GM10248 (cell line): ENCODE measurements at places on chromosomes 2 and 18.

DNA sequence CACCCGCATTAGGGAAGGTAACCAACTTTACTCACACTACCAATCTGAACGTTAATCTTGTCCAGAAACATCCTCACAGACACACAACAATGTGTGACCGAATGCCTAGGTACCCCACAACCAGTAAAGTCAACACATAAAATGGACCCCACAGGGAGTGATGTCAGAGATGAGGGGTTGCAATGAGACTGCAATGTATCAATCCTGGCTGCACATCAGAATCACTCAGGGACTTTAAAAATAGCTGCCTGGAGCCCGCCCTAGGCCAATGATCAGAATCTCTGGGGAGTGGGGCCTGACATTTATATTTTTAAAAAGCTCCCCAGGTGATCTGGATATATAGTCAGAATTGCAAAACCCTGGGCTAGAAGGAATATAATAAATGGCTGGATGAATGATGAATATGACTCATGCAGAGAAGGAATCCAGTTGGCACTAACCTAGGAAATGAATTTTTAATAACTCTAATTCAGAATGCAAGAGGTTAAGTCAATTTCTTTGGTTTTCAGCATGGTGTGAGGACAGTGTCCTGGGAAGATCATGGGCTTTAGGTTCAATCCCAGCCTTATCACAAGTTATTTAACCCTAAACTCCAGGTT, 92.8 kb downstream of the COLEC12 start:
- DNase-seq: no peak

GRCh38 chr18:57353137-57353939, 981 bp downstream of the ST8SIA3 start:
- no peak for DNase-seq

DNA sequence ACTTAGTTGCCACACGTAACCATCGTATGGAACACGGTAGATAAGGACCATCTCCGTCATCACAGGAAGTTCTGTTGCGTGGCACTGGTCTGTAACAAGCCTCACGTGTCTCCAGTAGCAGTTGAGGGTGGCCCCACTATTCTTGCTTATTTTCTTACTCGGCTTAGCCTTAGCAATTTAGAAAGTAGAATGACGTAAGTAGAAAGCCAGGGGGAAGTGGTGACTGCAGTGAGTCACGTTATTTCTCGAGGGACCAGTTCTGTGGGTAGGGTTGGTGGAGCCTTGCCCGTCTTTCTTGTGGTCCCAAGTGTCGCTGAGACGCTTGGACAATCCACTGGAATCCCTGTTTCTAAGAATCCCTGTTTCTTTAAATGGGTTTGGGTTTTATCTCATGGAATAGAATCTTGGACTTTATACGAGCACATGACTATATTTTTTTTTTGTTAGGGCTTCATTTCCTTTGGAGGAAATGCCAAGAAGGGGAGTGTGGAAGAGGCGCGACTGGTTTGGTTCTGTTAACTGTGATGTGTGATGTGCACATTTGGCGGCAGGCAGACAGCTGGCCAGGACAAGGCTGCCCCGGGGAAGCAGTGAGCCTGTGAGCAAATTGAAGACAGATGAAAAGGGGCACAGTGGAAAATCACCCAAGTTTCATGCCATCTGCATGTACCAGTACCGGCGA, 96.2 kb downstream of the CABLES1 start:
- peak; percentile 85 for DNase-seq

DNA sequence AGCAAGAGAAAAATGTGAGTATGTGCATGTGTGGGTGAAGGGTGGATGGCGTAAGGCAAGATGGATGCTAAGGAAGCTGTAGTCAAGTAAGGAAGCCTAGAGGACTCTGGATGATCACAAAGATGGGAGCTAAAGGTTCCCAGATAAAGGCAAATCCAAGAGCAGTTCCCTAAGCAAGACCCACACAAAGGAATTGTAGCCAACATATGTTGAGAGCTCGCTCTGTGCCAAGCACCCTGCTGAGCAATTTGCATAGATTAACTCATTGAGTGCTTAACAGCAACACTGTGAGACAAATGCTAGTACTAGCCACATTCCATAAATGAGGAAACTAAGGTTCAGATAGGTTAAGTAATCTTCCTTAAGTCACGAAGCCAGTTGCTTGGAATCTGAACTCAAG, 132.6 kb downstream of the C1D start:
- DNase-seq: no peak

GRCh38 chr18:3305933-3306332, 44.0 kb downstream of the MYL12B start:
- DNase-seq: no peak

DNA sequence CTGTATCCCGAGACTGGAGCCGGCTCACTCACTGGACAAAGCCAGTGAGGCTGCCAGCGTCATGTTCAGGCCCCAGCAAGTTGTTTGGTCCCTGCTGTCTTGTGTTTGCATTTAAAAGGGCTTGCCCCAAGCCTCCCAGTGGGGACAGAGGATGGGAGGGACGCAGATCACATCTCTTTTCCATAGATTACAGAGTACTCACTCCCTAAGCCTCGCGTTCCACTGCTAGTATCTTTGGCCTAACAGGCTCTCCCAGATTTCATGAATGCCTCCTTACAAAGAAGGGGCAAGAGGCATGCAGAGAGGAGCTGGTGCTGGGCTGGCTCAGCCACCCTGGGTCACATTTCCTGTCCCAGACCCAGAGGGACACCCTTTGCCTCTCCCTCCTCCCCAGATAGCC, 59.1 kb downstream of the CMPK2 start:
- DNase-seq: no peak

GRCh38 chr2:99697811-99698568, 208.2 kb upstream of the REV1 start:
- DNase-seq: no peak

GRCh38 chr2:18356676-18357075, 203.8 kb downstream of the RDH14 start:
- DNase-seq: no peak

DNA sequence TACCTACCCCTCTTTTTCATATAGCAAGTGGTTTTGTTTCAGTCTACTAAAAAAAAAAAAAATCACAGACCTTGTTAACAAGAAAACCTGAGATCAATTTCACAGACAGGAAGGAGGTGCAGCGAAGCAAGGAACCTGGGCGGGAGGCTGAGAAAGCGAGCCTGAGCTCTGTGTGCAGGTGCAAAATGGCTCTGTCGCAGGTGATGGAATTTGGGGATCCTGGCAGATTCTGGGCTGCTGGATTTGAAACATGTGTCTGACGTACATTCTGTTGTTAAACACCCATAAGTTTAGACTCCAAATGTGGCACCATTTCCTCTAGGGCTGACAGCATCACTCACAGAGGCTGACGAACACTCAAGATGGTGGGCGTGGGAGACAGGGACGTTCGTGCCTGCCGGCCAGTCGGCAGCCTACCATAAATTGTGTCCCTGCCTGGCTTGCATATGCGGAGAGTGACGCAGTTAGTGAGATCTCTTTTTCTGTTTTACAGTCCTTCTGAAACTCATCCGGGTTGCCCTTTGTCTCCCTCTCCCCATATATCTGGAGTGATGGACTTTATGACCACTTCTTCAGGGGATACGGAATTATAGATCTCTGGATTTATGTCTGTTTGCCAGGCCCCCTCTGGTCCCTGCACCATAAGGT, 8.8 kb upstream of the DDX1 start:
- DNase-seq: no peak

DNA sequence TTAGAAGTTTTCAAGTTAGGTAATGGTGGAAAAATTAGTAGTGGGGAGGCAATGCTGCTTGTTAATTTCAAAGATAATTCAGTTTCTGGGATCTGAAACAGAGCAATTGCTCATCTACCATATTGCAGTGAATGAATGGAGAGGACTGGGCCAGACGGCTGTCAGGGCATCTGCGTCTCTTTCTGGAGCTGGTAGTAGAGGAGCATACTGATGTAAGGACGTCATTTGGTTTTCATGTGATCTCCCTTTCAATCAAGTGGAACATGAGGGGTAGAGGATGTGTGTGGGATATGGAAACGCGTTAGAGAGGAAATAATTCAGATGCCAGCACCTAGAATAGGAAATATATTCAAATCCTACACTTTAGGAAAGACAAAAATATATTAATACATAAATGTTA, 490.3 kb downstream of the ADCYAP1 start:
- no peak for DNase-seq

GRCh38 chr18:11269257-11269656, 119.9 kb upstream of the PIEZO2 start:
- DNase-seq: no peak

DNA sequence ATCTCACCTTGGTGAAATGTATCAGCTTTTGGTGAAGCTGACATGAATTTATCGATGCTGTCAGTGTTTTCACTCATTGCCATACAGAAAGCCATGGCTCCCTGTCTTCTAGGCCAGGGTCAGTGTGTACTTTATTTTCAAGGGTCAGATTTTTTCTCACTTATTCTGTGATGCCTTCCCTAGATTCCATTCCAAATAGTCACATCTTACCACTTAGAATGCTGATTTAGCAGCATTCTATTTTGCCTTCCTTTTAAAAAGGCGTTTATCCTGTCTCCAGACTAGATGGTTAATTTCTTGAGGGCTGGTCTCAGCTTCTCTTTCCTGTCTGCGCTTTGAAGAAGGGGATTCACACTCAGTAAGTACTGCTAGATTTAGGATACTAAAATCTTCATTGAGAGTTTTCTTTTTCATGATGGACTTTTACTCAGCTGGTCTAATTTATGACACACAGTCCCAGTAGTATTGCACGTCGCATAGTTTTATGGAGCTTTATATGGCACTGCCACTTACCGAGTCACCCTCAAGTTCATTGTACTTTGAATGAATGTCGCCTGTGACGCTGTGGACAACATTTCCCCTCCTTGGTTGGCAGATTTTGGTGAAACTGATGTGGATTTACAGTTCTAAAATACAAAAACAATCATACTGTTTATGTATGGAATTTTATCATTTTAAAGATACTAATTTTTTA, 194.0 kb downstream of the ZNF407 start:
- DNase-seq: no peak

GRCh38 chr2:213451542-213452239, 167.4 kb downstream of the SPAG16 start:
- no peak for DNase-seq

GRCh38 chr2:176535467-176536113, 266.3 kb downstream of the MTX2 start:
- DNase-seq: no peak

DNA sequence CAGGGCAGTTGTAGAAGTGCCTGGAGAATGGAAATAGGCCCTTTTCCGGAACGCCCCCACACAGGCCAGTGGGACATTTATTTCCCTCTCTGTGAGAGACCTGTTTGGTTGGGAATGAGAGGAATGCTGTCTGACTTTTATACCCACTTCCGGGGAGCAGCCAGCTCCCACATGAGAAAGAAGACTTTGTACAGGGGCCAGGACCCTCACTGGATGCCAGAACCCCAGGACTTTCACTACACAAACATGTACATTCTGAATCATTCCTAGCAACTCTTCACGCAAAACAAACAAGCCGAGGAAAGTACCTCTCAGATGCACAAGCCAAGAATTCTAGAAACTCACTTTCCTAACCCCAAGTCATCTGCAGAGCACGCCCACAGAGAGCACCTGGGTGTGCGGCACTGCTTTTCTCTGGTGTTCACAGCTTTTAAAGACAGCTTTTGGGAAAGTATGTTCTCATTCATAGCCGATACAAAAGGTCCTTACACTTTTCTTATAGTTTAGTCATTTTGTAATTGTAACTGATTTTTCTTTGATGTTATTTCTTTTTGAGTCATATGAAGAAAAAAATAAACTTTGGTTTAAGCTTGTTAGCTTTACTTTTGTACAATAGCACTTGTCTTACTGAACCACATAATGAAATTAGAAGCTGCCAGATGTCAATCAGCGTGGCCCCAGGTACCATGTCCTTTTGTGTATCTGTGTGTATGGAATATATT, 856.1 kb upstream of the ID2 start:
- peak; percentile 72 for DNase-seq

DNA sequence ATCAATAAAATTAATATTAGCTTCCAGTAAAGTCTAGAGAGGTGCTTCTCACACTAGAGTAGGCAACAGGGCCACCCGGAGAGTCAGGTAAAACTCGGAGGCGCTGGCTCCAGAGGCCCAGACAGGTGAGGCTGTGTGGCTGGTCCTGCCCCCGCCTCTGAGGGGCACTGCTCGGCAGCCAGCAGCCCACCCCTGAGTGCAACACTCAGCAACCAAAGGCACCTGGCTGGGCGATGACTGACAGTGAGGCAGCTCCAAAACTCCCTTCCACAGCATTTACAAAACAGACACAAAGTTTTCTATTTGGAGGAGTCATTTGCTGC, 138.8 kb upstream of the ID2 start:
- no peak for DNase-seq

GRCh38 chr2:202870431-202871299, 901 bp downstream of the ICA1L start:
- peak; percentile 78 for DNase-seq

DNA sequence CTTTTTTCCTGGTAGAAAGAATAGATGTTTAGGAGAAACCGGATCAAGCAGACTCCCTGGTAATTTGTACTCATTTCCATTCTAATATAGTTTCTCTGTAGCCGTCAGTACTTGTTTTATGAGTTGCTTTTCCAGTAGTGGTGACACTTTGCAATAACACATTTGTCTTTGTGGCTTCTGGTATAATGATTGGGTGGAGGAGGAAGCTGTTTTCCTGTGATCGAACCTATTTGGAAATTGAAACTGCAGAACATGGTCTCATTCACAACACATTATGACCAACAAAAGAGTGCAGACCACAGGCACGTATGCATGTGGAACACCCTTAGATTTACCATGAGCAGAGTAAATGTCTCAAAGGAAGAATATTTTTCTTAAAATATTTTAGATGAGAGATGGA, 7.6 kb upstream of the SERPINB12 start:
- DNase-seq: no peak

- no peak for DNase-seq
Measured at GRCh38 chr2:231129216-231129615, 4.4 kb upstream of the HTR2B start.

- no peak for DNase-seq
Measured at GRCh38 chr18:42533009-42533575, 578.1 kb downstream of the PIK3C3 start.

- no peak for DNase-seq
Measured at GRCh38 chr2:116088236-116088635, 1645.8 kb downstream of the DPP10 start.

GRCh38 chr18:26863122-26863879, 2.2 kb downstream of the AQP4 start:
- no peak for DNase-seq

DNA sequence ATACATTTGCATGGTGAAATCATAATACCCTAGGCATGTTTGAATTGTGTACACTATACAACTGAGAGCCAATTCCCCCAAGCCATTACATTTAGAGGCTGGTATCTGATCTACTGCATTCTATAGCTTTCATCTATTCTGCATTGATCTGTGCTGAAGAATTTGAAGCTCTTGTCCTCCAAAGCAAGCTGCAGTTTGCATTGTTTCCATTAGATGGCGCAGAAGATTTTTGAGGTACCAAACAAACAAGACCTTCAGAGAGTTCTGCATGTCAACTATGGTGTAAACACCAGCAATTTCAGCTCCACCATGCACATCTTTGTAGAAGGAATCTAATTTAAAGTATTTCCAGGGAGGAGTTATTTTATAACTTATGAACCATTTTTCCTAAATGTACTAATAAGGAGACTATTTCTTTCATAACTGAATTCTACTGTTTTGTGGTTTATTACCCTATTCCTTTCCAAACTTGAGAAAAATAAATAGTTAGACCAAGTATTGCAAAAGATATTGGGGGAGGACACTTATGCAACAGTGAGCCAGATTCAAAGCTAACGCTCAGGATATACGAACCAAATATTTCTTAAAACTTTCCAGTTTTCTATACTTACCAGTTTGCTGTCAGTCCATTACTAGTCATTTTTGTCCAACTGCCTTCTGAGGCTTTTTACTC, 761.8 kb upstream of the ACVR2A start:
- DNase-seq: peak; percentile 37

GRCh38 chr2:36889795-36890194, 76.5 kb downstream of the STRN start:
- DNase-seq: no peak
